ENCODE measurements at places on chromosomes 6 and 20.

- no peak for DNase-seq
Observed at GRCh38 chr6:37557645-37558114, 58.0 kb upstream of the CCDC167 start.

DNA sequence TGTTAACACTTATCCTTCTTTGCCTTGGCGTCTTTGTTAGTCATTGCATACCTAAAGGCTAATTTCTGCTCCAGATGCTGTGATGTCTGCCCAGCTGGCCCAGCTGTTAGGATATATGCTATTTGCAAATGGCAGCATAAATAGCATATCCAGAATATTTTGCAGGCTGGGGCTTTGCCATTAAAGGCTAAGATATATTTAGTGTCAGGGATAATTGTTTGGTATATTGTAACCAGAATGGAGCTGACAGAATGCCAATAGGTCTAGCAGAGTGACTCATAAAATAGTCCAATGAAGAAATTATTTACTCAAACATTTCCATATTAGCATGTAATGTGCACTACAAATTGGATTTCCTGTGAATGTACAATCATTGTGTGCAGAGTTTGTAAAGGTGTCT is 584.1 kb upstream of the FLRT3 start:
- no peak for DNase-seq

- DNase-seq, result no peak
Observed at GRCh38 chr6:26056583-26057350, 30.5 kb upstream of the HFE start.

GRCh38 chr20:16556301-16556700 is 16.9 kb downstream of the KIF16B start:
- no peak for DNase-seq

DNA sequence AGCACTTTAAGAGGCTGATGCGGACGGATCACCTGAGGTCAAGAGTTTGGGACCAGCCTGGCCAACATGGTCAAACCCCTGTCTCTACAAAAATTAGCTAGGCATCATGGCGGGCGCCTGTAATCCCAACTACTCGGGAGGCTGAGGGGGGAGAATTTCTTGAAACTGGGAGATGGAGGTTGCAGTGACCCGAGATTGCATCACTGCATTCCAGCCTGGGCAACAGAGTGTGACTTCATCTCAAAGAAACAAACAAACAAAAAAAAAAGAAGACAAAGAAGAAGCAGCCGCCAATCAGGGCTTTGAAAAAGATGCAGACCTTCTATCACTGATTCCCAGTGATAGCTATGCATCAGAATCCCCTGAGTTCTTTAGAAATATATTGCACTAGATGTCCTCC is 56.8 kb downstream of the COL9A1 start:
- no peak for DNase-seq

DNA sequence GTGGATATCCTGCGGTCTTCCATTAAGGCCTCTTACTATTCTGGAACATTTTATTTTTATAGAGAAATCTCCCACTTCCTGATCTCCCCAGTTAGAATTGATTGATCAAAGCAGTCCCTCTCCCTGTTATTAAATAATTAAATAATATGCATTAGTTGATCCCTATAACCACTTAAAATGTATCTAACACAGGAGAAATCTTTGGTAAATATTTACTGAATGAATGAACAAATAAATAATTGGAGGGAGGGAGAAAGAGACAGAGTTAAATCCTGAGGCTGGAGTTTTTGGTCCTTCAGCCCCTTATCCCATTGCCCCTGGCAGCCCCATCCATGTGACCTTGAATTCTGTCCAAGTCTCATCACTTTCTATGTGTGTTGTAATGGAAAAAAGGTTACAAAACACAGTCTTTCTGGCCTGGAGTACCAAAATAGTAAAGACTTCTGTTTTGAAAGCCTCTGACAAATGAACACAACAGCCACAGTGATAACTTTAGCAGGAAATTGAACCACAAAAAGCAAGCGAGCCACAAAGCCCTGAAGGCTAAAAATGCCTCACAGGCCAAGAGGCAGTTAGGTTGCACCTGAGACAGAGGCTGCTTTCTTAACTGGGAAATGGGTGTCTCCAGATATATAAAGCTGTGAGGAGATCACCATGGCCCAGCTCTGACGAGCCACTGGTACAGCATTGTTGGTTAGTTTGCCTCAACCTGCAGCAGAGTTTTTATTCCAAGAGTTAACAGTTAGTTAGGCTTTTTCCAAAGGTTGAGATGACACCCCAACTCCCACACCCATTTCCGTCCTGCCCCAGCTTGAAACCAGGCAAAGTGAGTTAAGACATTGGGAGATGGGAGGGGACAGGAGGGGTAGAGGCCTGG is 11.3 kb downstream of the NT5E start:
- DNase-seq, result no peak

DNA sequence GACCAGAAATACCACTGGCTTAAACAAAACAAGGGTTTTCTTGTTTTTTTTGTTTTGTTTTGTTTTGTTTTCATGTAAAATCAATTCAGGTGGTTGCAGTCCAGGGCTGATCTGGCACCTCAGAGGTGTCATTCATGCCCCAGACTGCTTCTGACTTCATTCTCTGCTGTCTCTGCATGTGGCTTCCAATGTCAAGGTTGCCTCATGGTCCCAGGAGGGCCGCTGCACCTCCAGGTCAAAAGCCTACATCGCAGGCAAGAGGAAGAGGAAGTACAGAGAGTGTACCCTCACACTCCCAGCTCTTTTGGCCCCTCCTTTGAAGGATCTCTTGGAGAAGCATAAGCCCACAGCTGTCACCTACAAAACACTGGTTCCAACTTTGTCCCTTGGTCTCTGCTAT is 1.4 kb upstream of the BTN3A1 start:
- DNase-seq, result no peak

DNA sequence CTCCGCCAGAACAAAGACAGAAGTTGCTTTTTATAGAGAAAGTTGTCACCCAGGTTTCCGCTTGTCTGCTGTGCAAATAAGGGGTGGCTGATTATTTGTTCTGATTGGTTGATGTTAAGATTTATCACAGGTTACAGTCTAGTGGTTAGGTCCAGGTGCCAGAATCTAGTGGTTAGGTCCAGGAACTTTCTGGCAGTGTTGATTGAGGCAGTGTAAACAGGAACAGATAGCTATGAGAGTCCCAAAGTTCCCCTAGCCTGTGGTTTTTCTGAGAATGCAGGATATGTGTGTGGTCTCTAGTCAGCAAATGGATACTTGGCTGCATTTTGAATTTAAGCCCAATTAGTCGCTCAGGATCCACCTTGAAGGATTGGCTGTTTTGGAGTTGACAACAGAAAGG is 148.0 kb downstream of the TMEM200A start:
- no peak for DNase-seq

DNA sequence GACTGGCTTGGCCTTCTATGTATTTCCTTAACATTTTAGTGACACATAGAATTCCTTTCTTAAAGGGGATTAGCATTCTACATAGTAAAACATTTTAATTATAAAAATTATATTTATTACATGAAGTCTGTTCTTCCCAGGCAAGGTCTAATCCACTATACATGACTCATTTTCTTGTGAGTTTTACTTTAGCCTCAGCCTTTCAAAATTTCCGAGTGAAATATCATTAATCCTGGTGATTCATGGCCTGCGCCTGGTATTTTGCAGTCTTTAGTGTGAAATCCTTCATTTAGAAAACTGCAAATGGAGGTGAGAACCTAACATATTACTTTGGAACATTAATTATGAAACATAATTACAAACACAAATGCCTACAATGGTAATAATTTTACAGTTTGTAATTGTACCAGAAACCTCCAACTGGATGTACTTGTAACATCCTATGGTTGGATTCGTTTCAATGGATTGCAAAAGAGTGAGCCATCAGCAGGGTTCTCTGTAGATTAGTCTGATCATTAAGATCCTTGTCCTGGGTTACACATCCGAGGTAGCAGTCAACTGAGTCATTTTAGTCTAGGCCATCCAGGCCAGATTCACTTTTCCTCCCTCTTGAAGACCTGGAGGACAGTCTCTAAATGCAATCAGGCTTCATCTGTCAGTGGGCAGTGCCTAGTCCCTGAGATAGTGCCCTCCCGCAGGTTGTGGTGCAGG is 272.0 kb downstream of the PACRG start:
- DNase-seq, result no peak

DNA sequence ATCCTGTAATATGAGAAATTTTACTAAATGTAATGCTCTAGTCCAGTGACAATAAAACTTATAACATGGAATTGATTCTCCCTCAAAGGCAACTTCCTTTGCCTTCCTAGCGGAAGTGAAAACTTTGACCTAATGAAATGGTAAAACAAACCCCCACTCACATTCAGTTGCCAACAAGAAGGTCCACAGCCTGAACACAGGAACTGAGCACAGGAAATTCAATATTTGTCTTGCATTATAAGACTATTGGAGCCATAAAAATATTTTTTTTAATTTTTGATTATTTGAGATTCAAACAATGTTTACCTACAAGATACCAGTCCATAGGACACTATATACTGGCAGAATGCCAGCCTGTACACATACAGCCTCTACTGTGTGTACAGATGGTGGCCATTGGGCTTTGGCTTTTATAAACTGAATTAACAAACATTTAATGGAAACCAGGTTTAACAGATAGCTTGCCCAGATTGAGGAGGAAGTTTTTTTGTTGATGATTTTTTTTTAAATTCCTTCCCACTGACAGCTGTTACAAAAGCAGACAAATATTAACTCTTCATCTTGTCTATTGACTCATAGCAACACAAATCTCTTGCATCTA is 481.5 kb upstream of the JAG1 start:
- DNase-seq, result peak; percentile 9

DNA sequence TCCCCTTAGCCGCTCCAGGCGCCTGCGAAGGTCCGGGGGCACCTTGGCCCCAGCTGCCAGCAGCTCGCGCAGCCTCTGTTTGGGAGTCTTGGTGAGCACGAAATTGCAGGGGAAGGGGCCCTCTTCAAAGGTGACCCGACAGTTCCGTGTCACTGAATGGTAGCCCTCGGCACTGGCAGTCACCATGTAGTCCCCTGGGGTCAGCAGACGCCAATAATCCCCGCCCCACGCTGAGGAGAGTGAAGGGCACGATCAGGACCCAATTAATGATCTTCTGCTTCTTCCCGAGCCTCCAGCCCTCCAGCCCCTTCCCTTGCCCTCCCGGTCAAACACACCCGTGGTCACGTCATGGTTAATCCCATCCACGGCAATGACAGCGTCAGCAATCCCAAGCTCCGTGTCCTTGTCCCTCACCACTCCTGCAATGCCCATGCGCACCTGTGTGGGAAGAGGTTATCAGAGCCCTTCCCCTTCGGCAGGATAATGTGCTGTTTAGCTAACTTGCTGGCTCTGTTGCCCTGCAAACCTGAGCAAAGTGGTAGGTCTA is 6.2 kb downstream of the CPXM1 start:
- no peak for DNase-seq

- no peak for DNase-seq
Observed at GRCh38 chr20:22944062-22944461, 91.0 kb upstream of the SSTR4 start.

GRCh38 chr6:905556-905955 is 212.6 kb upstream of the EXOC2 start:
- no peak for DNase-seq

DNA sequence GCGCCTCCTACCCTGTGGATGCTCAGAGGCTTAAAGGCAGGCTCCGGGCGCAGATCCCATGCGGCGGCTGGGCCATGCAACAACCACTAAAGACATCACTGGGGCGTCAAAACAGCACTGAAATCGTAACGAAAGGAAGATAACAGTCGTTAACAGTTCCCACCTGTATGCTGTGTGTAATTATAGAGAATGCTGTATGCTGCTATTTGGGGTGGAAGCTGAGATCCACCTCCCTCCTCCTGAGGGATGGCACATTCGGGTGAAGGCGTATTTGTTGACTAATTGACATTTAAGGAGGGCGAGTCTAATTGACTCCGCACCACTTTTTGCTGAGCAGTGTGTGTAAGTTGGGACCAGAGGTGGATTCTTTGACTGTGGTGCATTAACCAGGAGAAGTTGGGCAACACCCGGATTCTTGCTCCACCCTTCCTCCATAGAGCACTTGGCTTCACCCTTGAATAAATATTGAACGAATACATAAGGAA is 687 bp downstream of the SLC35A1 start:
- DNase-seq, result no peak

DNA sequence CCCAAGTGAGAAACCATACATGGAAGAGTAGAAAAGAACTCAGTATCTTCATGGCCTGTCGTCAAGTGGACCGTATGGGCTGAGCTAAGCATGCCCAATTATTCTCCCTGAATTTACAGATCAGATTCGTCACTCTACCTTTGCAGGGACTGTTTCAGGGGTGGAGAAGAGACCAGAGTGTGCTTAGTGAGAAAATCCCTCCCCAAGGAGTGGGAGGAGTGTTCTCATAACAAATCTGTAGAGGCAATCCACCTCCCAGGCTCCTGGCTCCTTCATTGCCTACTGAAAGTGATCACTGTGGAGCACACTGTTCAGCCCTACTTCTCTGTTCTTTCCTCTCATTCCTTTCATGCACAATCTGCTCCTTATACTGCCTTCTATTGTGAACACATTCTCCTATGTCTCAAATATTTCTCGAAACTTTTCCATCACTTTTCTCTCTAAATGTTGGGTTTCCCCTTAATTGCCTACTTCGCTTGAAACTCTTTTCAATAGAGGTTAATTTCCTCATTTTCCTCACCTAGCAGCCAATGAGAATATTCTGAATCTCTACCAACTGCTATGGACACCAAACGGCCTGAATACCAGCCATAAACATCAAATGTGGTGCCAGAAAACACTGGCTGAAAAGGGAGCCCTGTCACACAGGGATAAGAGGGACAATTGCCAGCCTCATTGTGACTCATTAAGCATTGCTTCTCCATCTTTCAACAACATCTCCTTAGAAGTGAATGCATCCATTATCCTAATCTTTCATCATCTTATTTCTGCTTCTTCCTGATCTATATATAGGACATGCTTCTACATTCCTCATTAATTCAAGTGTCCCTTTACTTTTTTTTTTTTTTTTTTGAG is 398.3 kb downstream of the UTRN start:
- DNase-seq, result no peak

GRCh38 chr6:106750142-106750918 is 121.0 kb downstream of the QRSL1 start:
- peak; percentile 6 for DNase-seq

- DNase-seq, result no peak
Observed at GRCh38 chr6:162576016-162576415, 151.6 kb downstream of the PRKN start.

GRCh38 chr6:38443352-38444144 is 196.2 kb downstream of the BTBD9 start:
- DNase-seq, result no peak

GRCh38 chr6:1756472-1757129 is 146.9 kb downstream of the FOXC1 start:
- no peak for DNase-seq

GRCh38 chr6:88298066-88298845 is 132.1 kb upstream of the CNR1 start:
- no peak for DNase-seq

- no peak for DNase-seq
Observed at GRCh38 chr6:132950566-132950965, 136.2 kb downstream of the RPS12 start.

DNA sequence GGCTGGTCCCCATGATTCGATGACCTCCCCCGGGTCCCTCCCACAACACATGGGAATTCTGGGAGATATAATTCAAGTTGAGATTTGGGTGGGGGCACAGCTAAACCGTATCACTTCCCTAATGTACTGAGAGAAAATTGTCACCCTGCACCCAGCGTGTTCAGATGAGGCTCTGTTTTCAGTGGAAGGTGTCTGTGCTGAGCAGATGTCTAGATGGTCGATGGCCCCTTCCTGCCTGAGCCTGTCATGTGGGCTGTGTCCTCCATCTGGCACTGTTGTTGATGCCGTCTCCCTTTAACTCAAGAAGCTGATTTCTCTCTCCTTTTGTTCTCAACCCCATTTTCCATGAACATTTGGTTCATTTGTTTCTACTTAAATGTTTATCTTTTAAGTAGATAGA is 37.0 kb downstream of the TMEM181 start:
- no peak for DNase-seq

GRCh38 chr6:91788501-91788900 is 1201.6 kb upstream of the MAP3K7 start:
- DNase-seq, result no peak
